ENCODE measurements at places on chromosomes 3 and 15.
A peak's percentile ranks its signal among the peaks of the same experiment; 100 is the strongest.

DNA sequence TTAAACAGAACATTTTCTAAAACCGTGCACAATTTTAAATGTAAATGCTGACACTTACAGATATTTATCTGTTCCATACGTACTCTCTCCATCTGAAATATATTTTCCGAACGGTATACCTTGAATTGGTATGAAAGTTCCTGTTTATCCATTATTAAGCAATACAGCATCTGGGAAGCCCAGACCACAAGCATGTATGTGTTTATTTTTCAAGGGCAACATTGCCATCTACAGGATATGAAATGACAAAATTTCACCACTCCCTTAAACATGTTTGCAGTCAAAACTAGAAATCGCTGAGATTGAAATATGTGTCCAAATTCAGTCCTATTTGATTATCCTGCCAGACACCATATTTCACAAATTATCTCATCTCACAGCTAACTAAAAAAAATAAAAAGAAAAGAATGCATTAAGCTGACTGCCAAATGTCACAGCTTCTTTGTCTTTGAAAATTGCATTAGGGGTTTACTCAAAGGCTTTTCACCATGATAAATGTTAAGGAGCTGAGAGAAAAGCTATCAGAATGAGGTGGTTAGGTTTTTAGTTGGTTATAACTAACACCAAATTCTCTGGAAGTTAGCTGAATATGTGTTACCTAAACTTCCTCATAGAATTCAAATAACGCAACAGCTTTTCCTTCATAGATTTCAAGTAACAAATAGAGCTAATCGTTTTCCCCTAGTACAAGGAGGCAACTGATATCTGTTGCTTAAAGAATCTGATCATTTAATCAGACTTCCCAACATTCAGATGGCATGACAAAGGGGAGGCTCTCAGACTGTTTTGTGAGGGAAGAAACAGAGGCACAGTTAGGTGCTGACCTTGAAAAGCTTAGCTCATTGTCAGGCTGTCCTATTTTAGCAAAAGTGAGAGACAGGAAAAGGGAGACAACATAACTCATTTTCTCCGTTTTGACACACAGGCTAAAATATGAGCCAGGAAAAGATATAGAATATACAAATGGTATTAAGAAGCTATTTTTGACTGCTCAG, 533.1 kb downstream of the TBL1XR1 start:
- peak; percentile 37 for DNase-seq

GRCh38 chr3:185381320-185382058, 18.6 kb downstream of the MAP3K13 start:
- DNase-seq = no peak

- DNase-seq = no peak
Measured at GRCh38 chr3:3696345-3696744, 102.9 kb upstream of the LRRN1 start.

- DNase-seq = no peak
Measured at GRCh38 chr15:60283936-60284335, 113.8 kb downstream of the ANXA2 start.

- DNase-seq = no peak
Measured at GRCh38 chr15:43086551-43086950, 19.3 kb downstream of the UBR1 start.
